CD4-positive, alpha-beta T cell (primary cell): ENCODE measurements at places on chromosomes 1 and 21. TPM values are rescaled to one million over a fixed set of nuclear protein-coding genes. Genes with fewer than 3 reads are reported as not detected.

The TMEM59 gene
- total RNA-seq: 128 TPM

The RHOU gene
- 1.2 TPM for total RNA-seq

The EVA1B gene
- total RNA-seq: 1.8 TPM

The SELE gene
- total RNA-seq: not detected

The MXRA8 gene
- total RNA-seq: 2.9 TPM

- H3K4me3 ChIP-seq: no peak overlapping the region
- no peaks in the 10 kb centered on the region for H3K27me3 ChIP-seq
- DNase-seq: no peak
- no peak overlapping the region for H3K27ac ChIP-seq
- peaks cover 24% of the 10 kb centered on the region for H3K4me1 ChIP-seq
Observed at GRCh38 chr1:45501505-45501859, 1.4 kb downstream of the MMACHC start.

DNA sequence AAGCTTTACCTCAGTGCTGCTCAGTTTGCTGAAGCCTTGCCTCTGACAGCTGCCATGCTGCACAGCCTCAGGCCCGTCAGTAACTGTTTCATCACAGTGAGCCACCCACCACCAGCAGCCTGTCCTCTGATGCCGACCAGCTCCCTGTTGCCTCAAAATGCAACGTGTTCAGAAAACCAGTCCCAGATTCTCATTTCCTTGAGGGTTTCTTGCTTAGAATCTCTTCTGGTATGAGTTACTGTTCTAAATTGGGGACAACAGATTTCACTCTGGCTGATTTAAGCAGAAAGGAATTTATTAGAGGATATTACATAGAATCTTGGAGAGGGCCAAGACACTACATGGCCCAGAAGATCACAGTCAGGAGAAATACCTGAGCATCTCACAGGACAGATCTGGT, 11.0 kb downstream of the UBL4B start:
- DNase-seq: no peak
- H3K4me1 ChIP-seq: no peaks in the 10 kb centered on the region
- peaks cover 20% of the 10 kb centered on the region for H3K27me3 ChIP-seq
- no peaks in the 10 kb centered on the region for H3K36me3 ChIP-seq

- peaks cover 21% of the 10 kb centered on the region for H3K27me3 ChIP-seq
- H3K4me1 ChIP-seq: no peaks in the 10 kb centered on the region
- no peaks in the 10 kb centered on the region for H3K36me3 ChIP-seq
Observed at GRCh38 chr1:30084909-30085571, 638.3 kb downstream of the MATN1 start.

DNA sequence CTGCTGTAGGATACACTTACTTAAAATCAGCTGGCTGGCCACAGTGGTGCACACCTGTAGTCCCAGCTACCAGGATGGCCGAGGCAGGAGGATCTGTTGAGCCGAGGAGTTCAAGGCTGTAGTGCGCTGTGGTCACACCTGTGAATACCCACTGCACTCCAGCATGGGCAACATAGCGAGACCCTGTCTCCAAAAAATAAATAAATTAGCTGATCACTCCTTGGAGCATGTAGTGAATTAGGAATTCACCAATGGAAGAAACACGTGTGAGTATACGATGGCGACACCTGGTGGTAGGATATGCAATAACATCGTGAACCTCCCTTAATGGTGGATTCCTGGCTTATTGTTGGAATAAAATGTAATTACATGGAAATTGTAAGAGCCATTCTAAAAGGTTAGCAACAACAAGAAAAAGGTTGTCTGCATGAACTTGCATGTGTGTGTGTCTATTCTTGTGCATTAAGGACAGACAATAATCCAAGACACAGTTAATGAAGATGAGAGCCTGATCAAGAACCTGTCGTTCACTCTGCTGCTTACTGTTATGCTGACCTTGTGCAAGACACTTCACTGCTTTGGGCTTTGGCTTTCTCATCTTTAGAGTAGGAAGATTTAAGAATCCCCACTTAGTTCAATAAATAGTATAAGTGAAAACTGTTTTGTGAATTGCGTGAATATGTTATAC, 38.6 kb upstream of the COX20 start:
- no peak overlapping the region for H3K27ac ChIP-seq
- peaks cover 3% of the 10 kb centered on the region for H3K4me1 ChIP-seq
- H3K36me3 ChIP-seq: no peaks in the 10 kb centered on the region
- peak; percentile 70 for DNase-seq

GRCh38 chr1:233427907-233428306, 100.4 kb downstream of the MAP3K21 start:
- no peak for DNase-seq
- no peak overlapping the region for H3K27ac ChIP-seq
- no peaks in the 10 kb centered on the region for H3K4me1 ChIP-seq
- H3K27me3 ChIP-seq: no peaks in the 10 kb centered on the region

GRCh38 chr1:197776351-197777105, 1.2 kb upstream of the DENND1B start:
- DNase-seq: peak; percentile 40
- H3K4me3 ChIP-seq: no peak overlapping the region
- H3K4me1 ChIP-seq: peaks cover 25% of the 10 kb centered on the region
- no peaks in the 10 kb centered on the region for H3K27me3 ChIP-seq
- H3K36me3 ChIP-seq: no peaks in the 10 kb centered on the region

DNA sequence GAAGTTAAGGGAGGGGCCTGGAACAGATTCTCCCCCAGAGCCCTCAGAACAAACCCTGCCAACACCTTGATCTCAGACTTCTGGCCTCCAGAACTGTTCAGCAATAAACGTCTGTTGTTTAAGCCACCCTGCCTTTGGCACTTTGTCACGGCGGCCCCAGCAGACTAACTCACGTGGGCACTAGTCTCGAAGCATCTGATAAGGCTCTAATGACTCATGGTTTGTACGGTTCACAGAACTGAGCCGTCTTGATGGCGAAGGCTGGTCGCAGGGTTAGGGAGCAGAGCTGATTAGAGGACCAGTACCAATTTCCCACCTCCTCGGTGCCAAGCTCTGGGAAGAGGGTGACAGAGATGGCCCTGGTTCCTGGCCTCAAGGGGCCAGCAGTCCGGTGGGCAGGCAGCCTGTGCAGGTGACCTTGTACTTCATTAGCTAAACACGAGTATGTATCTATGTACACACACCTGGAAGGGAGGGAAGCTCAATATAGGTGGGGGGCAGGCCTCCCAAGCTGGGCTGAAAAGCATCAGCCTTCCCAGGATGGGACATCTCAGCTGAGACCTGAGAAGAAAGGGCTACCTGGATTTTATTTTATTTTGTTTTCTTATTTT, 112.8 kb downstream of the MRPS6 start:
- no peak overlapping the region for H3K27ac ChIP-seq
- H3K4me1 ChIP-seq: no peaks in the 10 kb centered on the region
- no peaks in the 10 kb centered on the region for H3K27me3 ChIP-seq

DNA sequence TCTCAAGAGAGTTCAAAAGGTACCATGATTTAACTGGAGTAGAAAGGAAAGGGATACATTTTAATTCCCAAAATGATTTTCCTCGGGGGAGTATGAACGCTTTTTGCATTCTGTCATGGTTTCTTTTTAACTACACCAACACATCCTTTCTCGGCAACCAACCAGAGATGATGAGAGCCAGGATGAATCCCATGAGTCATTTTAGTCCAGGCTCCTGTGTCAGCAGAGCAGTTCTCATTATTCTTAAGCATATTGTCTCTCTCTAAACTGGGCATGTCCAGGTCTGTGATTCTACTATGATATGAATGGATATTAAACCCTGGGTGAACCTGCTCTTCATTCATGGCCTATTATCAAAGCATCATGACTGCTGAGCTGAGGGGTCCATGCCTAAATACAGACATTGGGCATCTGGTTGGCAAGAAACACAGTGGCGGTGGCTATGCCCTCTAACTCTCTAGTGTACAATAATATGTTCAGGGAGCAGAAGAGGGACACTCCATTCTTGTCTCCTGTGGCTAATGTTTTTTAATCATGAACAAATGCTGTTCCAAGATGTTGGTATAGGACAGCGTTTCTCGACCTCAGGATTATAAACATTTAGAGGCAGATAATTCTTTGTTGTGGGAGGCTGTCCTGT, 124.3 kb upstream of the ESRRG start:
- no peak for DNase-seq
- H3K36me3 ChIP-seq: no peaks in the 10 kb centered on the region
- H3K4me1 ChIP-seq: no peaks in the 10 kb centered on the region
- no peaks in the 10 kb centered on the region for H3K27me3 ChIP-seq
- H3K4me3 ChIP-seq: no peak overlapping the region

DNA sequence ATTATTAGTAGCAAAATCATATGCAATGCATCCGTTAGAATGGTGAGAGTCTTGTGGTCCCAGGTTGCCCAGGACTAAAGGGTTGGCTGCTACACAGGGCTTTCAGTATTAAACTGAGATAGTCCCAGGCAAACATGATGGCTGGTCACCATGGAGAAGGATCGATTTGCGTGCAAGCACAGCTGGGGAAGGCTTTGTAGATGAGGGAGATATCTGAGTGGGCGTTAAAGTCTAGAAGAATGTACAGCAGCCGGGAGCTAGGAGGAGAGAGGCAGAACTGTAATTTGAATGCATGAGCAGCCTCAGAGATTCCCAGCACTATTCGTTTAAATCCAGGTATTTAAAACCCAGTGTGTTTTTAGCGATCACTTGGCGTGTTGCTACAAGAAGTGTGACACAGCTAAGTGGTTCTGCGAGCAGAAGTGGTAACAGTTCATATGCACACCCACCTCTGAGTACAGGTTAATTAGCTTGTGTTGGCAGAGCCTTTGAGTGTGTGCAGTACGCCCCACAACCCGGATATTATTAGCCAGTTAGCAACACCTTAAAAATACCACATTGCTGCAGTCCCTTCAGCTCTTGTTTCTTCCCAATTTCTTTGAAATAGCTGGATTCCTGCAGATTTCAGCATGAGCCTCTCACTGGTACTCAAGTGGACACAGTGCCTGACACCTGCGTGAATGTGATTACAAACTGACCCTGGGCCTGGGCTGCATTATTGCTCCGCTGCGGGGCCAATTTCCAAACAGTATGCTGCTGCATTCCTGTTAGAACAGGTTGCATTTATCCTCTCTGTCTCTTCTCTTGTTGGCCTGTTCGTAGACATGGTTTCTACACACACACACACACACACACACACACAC, 67.2 kb upstream of the SCAF4 start:
- peaks cover 9% of the 10 kb centered on the region for H3K27me3 ChIP-seq
- DNase-seq: no peak
- H3K4me1 ChIP-seq: no peaks in the 10 kb centered on the region
- H3K36me3 ChIP-seq: no peaks in the 10 kb centered on the region

- H3K4me1 ChIP-seq: no peaks in the 10 kb centered on the region
- H3K36me3 ChIP-seq: no peaks in the 10 kb centered on the region
- H3K4me3 ChIP-seq: no peak overlapping the region
- peaks cover 5% of the 10 kb centered on the region for H3K27me3 ChIP-seq
- no peak overlapping the region for H3K27ac ChIP-seq
- DNase-seq: no peak
Observed at GRCh38 chr1:209416716-209417115, 166.8 kb upstream of the CAMK1G start.

DNA sequence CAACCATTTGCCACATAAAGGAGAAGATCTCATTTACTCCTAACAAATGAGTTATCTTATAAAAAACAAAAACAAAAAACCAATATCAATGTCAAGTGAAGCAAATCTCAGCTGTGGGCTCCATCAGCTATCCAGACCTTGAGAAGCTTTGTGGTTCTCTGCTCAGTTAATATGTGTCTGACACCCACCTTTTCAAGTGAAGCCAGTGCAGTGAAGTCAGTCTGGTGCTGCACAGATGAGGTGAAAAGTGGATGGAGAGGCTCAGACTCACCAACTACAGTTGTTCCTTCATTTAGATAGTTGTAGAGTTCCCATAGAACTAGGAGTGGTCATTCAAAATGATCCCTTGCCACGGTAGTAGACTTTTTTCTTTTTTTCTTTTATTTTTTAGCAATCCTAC, 106.8 kb downstream of the NTNG1 start:
- DNase-seq: no peak
- no peaks in the 10 kb centered on the region for H3K27me3 ChIP-seq
- no peaks in the 10 kb centered on the region for H3K4me1 ChIP-seq
- H3K27ac ChIP-seq: no peak overlapping the region
- H3K4me3 ChIP-seq: no peak overlapping the region

DNA sequence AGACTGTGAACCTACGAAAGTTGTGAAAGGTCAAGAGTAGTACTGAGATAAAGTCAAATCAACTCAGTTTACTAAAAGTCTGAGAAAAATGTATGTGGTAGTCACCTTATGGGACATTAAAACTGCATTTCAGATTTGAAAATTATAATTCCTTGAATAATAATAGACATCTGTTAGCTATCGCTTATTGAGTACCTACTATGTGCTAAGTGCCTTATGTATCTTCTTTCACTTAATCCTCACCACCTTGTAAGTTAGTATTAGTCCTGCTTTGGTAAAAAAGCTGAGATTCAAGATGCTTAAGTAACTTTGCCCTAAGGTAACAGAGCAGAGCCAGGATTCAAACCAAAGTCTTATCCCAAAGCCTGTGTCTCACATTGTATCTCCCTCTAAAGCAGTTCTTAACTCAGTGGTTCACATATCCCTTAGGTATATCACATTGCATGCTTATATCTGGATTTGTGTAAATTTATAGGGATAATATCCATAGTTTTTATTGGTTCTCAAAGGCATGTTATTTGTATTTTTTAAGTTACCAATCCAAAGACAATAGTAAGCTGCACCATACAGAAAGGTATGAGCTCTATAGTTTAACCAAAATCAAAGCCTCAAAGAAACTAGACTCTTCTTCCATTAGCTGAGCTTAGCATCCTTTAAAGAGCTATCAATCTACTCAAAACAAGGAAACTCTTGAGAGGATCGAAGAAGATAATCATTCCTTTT, 865 bp downstream of the PIGC start:
- H3K27me3 ChIP-seq: no peaks in the 10 kb centered on the region
- peaks cover 16% of the 10 kb centered on the region for H3K36me3 ChIP-seq
- DNase-seq: no peak
- H3K4me1 ChIP-seq: peaks cover 17% of the 10 kb centered on the region

DNA sequence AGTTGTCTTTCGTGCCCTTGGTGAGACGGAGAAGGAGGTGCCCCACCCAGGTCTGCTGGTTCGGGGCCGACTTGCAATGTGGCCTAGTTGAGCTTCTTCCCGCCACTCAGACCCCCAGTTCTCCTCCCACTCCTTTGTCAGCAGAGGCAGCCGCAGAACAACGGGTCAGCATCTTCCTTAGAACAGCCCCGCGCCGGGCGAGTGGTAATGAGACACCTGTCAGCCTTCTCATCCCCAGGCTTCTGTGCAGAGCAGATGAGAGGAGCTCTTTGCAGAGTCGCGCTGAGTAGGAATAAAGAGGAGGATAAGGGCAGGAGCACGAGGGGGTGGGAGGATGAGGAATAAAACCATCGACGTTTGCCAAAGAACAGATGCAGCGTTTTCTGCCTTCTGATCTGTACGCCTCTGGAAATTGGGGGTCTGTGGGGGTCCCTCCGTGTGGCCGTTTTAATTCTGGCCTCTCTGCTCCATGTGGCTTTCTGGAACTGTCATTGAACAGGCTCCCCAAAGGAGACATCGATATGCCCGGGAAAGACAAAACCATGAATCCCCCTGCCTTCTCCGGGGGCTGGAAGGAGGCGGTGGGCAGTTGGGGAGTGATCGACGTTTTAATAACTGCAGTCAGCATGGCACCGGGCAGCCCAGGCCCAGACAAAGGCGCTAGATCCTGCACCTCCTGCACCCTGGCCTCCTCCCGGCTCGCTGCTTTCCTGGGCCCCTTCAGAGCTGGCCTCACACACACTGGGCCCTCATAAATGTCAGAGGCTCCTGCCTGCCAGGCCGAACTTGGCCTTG, 27.5 kb upstream of the IGSF21 start:
- no peaks in the 10 kb centered on the region for H3K36me3 ChIP-seq
- no peak overlapping the region for H3K27ac ChIP-seq
- H3K4me3 ChIP-seq: no peak overlapping the region
- no peaks in the 10 kb centered on the region for H3K4me1 ChIP-seq
- DNase-seq: no peak

GRCh38 chr1:87134625-87135328, 193.9 kb upstream of the LMO4 start:
- H3K4me3 ChIP-seq: no peak overlapping the region
- H3K36me3 ChIP-seq: no peaks in the 10 kb centered on the region
- DNase-seq: no peak
- H3K27me3 ChIP-seq: peaks cover 4% of the 10 kb centered on the region
- H3K4me1 ChIP-seq: peaks cover 9% of the 10 kb centered on the region
- no peak overlapping the region for H3K27ac ChIP-seq
